ENCODE measurements at places on chromosomes 4 and X. TPM values are rescaled to one million over a fixed set of nuclear protein-coding genes. Genes with fewer than 3 reads are reported as not detected.

The LPAR4 gene
- total RNA-seq, result 0.19 TPM

The SULT1B1 gene
- 7.7 TPM for total RNA-seq

The DCX gene
- not detected for total RNA-seq

The GCNA gene
- 3.4 TPM for total RNA-seq

The NAA11 gene
- total RNA-seq, result not detected

The GRID2 gene
- total RNA-seq, result 0.58 TPM

The CABS1 gene
- not detected for total RNA-seq

The ZCCHC18 gene
- 0.19 TPM for total RNA-seq

The FMR1NB gene
- not detected for total RNA-seq

The AREG gene
- 5.9 TPM for total RNA-seq

The KIAA0232 gene
- 17.8 TPM for total RNA-seq

The FANCB gene
- total RNA-seq, result 5.4 TPM

Measured in regular cardiac myocyte (primary cell).